Fibroblast of the conjunctiva (primary cell): ENCODE measurements at places on chromosomes 12 and 14.

- DNase-seq = no peak
These were observed 474.1 kb downstream of the FLRT2 start for GRCh38 chr14:86003998-86004397.

- no peak for DNase-seq
These were observed 167.8 kb downstream of the CHST11 start for GRCh38 chr12:104624529-104624928.

DNA sequence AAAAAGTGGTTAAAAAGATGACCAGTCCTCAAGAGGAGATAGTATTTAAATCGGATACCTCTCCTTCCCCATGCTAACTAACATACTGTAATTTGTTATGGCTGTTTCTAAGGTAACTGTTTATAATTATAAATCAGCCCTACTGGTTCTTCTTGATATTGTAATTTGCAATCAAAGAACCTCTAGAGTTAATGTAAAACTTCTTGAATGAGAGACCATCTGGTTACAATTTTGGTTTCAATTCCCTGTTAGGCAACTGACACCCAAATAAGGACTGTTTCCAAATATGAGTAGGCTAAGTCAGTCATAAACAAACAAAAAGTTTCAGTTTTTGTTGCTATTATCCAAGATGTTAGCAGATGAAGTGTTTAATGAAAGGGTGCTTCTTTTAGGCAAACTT lies 120.2 kb upstream of the DNM1L start:
- DNase-seq = peak; percentile 57

- no peak for DNase-seq
These were observed 13.4 kb upstream of the SNX6 start for GRCh38 chr14:34643361-34643760.

DNA sequence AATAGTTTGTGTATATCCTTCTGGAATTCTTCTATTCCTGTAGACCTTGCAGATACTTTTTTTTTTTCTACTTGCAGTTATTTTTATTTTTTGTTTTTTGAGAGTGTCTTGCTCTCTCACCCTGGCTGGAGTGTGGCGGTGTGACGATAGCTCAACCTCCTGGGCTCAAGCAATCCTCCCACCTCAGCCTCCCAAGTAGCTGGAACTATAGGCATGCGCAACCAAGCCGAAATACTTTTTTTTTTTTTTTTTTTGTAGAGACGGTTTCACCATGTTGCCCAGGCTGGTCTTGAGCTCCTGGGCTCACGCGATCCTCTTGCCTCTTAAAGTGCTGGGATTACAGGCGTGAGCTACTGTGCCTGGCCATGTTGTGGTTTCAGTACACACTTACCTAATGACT lies 10.0 kb downstream of the TULP3 start:
- no peak for DNase-seq

GRCh38 chr12:57063991-57064685 lies 14.2 kb upstream of the MYO1A start:
- no peak for DNase-seq
